ENCODE measurements at places on chromosomes 3 and 15.
A peak's percentile ranks its signal among the peaks of the same experiment; 100 is the strongest.

GRCh38 chr3:187314176-187314575 is 22.6 kb upstream of the MASP1 start:
- no peak for DNase-seq

DNA sequence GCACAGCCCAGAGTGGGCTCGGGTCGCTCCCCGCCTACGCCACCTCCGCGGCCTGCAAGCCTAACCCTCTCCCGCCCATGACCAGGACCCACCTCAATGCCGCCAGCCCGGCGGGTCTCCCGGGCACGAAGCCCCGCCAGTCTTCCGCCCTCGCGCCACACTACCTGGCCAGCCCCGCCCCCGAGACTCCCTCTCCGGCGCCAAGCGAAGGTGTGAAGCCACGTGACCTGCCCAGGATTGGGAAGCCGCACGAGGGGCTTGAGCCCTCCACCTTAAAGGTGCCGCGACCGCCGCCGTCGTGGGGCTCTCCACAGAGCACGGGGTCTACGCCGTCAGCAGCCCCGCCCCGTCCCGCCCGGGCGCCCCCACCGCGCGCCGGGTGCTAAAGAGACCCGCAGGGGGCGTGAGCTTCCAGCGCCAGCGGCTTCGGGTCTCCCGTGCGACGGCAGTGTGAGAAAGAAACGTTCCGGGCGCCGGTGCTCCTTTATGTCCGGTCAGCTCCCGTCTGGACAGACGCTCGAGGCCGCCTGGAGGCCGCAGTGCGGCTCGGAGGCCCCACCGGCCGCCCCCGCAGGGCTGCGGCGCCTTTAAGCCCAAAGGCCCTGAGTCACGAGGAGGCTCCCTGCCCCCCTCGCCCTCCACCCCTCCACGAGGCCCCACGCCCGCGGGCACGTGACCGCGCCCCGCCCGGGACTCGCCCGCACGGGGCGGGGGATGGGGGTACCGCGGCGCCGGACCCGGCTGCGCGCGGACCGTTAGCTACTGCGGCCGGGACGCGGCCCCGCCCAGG is at the start of gene CPEB1:
CPEB1 (minus strand) TSS at position 319 of the 790 bp plus-strand sequence. CDS start 18,904 bp downstream, outside the sequence.
- peak; percentile 27 for DNase-seq

DNA sequence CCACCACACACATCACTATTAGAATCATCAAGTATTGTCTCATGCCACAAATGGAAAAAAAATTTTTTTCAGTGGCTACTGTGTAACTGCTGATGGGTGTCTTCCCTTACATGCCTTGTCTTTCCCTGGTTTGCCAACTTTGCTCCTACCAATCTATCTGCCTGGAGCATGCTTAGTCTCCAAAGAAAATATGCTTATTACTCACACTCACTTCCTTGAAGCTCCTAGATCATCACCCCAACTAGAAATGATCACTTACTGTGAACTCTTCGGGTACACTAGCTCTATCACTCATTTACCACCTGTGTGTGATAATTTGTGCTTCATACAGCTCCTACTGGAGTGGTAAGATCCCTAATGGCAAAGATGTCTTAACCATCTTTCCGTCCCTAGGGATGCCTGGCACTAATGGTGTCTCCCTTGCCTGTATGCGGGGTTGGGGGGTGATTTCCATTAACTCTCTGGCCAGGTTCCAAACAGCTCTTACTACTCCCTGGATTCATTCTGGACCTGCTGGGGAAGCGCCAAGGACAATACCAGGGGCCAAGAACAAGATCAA is 799 bp downstream of the VPS33B start:
- no peak for DNase-seq

- no peak for DNase-seq
Observed at GRCh38 chr3:115708540-115708939, 85.2 kb downstream of the GAP43 start.

- no peak for DNase-seq
Observed at GRCh38 chr3:50089609-50089945, 858 bp downstream of the RBM5 start.

GRCh38 chr3:187150599-187150998 is 11.3 kb upstream of the RPL39L start:
- peak; percentile 47 for DNase-seq

GRCh38 chr15:69743091-69743490 is 290.5 kb downstream of the RPLP1 start:
- DNase-seq: no peak

- no peak for DNase-seq
Observed at GRCh38 chr3:184352149-184352785, 9.1 kb downstream of the CLCN2 start.

- DNase-seq: no peak
Observed at GRCh38 chr15:78536134-78536533, 4.1 kb upstream of the PSMA4 start.

DNA sequence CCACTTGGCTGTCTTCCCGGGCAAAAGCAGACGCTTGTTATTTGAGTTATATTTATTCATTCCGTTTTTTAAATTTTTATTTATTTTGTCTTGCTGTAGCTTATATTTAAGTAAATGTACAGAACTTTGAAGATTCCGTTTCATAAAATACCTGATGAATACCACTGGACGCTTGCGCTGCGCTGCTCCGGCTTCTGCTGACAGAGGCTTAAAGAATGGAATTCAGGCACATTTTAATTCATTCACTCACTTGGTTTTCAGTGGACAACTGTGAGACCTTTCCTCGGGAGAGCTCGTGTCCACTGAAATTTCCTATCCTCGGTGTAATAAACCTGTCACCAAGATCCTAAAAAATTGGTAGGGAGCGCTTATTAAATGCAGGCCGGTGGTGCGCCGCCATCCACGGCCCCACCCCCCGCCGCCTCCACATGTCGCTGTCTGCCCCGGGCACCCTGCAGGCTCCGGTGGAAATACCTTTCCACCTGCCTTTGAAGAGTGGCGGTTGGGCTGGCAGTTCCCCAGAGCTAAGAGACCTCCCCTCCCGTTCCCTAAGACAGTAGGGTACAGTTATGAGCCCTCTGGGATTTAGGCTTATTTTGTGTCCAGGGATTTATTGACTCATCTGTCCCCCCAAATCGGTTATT is 62.5 kb upstream of the UBE2E1 start:
- DNase-seq: no peak

GRCh38 chr15:29690765-29691475 is 131.3 kb downstream of the TJP1 start:
- no peak for DNase-seq

GRCh38 chr15:28017423-28017924 is 81.6 kb downstream of the OCA2 start:
- DNase-seq: no peak

GRCh38 chr3:150079029-150079739 is 108.5 kb upstream of the PFN2 start:
- DNase-seq: no peak

DNA sequence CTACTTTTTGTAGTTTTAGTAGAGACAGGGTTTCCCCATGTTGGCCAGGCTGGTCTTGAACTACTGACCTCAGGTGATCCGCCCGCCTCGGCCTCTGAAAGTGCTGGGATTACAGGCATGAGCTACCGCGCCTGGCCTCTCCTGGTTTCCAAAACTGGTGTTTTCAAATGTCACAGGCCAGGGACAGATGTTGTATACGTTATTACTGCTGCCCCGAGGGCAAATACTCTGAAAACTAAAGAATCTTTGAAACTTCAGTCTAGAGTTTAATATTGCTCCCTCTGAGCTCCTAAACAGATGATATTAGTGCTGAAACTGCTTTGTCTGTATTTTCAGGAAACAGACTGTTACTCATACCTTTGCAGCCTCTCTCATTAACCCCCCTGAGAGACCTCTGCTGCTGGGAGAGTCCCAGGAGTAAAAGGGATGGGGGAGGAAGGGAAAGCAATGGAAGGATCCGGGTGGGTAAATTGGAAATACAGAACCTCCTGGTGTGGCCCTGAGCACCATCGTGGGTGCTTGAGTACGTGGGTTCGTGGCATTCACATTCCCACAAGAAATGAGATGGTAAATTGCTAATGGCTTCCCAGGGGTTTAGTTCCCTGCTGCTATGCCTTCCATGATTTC is 96.3 kb upstream of the IGF1R start:
- DNase-seq: no peak

- DNase-seq: no peak
Observed at GRCh38 chr3:193078996-193079753, 161.5 kb upstream of the MB21D2 start.

DNA sequence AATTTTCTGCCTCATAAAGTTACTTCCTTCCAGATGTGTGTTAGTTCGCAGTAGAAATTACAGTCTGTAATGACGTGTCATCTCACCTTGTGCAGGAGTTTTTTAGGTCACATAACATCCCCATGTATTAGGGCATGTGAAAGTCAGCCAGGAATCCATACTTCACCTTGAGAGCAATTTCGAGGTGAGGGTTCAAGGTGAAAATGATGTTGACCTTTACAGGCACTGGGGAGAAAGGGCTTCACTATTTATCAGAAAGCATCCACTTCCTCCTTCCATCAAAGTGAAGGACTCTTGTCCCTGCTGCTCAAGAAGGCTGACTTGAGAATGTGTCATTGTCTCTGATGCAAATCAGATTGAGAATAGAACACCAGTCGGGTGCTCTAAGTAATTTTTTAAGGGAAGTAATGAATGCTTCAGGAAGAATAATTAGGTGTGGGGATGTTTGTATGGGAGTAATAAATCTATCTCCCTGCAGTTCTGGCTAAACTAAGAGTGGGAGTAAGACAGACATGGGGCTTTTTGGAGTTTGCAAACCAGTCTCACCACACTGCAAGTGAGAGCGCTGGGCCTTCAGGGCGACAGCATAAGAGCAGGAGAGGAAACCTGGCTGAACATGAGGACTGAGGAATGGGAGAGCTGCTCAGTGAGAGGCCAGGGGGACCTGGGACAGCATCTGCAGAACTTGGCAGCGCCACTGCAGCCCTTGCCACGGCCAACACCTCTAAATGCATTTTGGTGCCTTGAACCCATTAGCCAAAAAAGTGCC is 85.9 kb upstream of the IL12A start:
- no peak for DNase-seq

GRCh38 chr3:149442043-149442442 is 32.5 kb upstream of the TM4SF4 start:
- DNase-seq: no peak

- no peak for DNase-seq
Observed at GRCh38 chr15:29677871-29678461, 144.3 kb downstream of the TJP1 start.

GRCh38 chr3:159929171-159930141 is 59.2 kb upstream of the IL12A start:
- no peak for DNase-seq

DNA sequence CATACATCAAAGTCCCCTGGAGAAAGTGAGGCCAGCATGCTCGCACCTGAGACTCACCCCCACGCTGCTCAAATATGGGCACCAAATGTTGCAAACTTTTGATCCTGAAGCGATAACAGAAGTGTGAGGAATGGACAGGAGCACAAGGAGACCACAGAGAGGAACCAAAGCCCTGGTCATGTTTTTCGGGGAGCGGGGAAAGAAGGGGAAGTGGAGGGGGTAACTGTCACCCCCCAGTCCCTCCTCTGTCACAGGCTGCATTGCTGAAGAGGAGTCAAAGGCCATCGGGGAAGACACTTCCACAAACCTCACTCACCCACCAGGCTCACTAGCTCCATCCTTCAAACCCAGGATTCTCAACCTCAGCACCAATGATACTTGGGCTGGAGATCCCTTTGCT is 182.4 kb downstream of the UACA start:
- DNase-seq: no peak

DNA sequence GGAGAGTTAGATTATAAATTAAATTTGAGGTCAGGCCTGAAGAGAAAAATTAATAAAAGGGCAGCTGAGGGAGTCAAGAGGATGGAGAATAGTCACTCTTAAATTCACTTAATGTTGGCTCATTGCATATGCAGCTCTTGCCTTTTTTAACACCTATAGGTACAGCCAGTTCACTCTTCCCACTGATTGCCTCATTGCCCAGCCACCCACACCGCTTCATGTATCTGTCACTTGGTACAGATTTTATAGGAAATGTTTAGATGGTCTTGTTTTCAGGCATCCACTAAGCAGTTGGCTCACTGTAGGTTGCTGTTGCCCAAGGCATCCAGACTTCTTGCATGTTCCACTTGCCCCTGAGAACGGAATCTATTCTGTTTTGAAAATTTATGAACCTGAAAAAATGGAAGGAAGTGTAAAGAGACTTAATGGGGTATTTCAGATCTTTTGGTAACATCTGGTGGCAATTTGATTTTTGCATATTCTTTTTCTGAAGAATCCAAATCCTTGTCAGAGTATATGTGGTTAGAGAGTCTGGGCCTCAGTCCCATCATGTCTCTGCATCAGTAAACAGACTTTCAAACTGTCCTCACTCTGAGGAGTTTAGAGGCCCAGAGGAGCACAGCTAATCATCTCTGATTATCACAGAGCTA is 151.9 kb downstream of the RBPMS2 start:
- no peak for DNase-seq

All from activated CD4-positive, alpha-beta T cell treated with anti-CD3 and anti-CD28 coated beads for 24 hours (primary cell).